Activated CD4-positive, alpha-beta T cell treated with anti-CD3 and anti-CD28 coated beads for 4 hours (primary cell): ENCODE measurements at places on chromosomes 3 and 15.
A peak's percentile ranks its signal among the peaks of the same experiment; 100 is the strongest.

DNA sequence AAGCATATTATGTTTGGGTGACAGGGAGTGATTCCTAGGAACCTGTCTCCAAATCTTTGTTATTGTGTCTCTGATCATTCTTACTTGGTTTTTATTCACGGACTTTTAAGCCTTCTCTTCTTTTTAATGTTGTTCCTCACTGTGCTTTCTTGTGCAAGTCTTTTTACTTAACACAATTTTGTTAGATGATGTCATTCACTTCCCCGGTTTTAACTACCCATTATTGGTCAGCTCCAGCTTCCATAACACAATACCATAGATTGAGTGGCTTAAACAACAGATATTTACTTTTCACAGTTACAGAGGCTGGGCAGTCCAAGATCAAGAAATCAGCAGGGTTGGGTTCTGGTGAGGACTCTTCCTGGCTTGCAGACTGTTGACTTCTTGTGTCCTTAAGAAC lies 436.3 kb upstream of the CBLB start:
- DNase-seq, result no peak

DNA sequence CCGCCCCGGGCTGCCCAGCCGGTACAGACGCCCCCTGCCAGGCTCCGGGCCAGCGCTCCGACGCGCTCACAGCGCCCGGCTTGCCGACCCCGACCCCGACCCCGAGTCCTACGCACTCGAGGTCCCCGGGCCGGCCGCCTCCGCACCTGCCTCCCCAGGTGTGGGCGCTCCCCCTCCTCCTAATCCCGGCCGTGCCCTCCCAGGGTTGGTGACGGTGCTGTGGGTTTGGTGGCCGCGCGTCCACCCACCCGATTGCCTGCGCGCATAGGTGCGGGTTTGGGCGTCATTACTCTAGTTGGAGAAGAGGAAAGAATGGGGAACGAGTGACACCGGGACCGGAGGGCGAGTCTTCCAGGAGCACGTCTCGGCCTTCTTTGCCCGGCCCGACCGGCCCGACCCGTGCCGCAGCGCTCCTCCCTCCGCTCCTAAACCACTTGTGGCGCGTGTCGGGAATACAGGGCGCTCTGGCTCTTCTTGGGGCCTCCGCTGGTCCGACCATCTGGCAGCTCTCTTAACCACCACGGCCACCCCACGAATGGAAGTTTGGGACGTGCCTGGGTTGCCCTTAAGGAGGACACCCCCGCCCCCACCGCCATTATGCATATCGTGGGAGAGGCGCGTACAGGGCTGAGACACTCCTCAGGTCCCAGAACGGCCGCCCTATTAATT lies 810 bp upstream of the THRB start:
- no peak for DNase-seq

DNA sequence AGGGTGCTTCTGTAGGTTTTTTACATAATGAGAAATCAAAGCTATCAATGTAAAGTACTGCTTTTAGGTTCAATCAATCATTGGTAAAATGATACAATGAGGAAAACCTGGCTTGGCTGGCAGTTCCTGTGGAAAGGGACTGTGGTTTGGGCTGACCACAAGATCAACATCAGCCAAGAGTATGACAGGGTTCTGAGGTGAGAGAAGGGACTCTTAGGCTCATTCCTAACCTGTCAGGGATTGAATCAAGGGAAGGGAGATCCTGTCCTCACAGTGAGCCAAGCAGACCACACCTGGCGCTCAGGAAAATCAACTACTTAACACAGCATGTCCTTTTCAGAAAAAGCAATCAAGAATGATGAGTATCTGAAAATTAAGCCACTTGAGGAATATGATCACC lies 111.1 kb downstream of the MAGI1 start:
- DNase-seq, result no peak

DNA sequence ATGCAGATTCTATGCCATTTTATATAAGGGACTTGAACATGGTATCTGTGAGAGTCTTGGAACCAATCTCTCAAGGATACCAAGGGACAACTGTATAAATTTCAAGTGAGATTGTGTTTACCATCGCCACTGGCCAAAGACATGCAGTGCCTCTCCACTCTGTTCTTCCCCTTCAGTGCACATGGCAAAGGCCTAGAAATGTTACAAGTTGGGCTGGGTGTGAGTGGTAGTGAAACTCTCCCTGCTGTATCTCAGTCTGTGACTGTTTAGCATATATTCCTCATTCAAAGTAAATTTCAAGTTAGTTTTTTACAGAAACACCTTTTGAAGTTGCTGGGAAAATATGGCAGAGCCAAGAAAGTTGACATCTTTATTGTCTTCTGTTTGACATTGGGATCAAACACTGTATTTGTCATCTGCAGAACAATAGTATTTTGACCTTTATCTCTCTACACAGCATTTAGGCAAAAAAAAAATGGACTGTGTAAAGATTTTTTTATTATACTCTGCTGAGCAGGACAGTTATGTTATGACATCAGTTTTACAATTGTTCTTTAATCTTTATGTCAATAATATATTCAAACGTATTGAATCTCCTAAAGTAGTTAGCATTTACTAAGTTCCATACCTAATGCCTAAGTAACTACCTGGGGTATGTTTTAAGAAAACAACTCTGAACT lies 101.4 kb downstream of the CCNL1 start:
- no peak for DNase-seq

GRCh38 chr15:78102741-78103140 lies 10.4 kb downstream of the SH2D7 start:
- DNase-seq, result no peak

GRCh38 chr3:112807685-112808084 lies 39.0 kb downstream of the CD200R1L start:
- DNase-seq, result no peak

DNA sequence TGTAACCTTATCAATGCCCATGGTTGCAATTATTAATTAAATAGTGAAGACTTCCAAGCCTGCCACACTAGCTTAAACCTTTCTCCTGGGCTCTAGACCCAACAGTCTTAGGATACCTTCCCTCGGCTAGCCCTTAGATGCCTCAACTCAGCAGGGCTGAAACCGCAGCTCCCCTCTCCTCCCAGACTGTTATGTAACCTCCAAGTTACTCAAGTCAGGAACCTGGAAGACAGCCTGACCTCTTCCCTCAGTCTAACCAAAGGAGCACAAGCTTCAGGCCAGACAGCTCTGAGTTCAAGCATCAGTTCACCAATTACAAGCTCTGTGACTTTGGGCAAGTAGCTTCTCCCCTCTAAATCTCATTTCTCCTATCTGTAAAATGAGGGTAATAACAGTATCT lies 70.5 kb upstream of the HACD2 start:
- DNase-seq, result no peak

- no peak for DNase-seq
Observed at GRCh38 chr15:32778391-32779176, 60.8 kb downstream of the GREM1 start.

GRCh38 chr3:52346623-52347530 lies 30.8 kb downstream of the DNAH1 start:
- no peak for DNase-seq

GRCh38 chr15:52262364-52262763 lies 33.2 kb downstream of the MYO5C start:
- DNase-seq, result no peak

DNA sequence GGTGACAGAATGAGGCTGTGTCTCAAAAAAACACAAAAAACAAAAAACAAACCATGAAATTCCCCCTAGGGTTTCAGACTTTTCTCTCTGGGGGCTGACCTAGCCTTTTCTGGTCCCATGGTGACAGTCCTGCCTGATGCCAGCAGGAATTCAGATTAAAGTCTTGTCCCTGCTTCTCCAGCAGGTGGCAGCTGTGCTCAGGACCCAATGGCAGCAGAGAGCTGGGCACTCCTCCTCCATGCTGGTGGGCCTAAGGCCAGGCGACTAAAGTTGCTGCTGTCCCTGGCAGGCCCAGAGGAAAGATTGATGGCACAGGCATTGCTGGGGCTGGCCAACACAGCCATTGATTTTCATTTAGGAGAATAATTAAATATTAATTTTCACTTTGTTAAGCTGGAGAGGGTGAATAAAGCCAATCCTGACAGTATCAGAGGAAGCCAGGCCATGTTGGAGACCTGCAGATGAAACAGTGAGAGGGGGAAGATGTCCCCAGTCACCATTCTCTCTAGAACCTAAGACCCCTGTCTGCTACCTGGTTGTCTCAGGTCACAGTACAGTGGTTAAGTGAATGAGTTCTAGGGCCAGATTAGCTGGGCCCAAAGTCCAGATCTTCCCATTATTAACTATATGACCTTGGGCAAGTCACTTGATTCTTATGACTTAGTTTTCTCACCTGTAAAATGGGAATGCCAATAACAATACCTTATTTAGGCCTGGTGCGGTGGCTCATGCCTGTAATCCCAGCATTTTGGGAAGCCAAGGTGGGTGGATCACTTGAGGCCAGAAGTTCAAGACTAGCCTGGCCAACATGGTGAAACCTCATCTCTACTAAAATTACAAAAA lies 7.1 kb downstream of the CELF6 start:
- DNase-seq, result peak; percentile 52

GRCh38 chr3:139238281-139239030 lies 105.4 kb upstream of the MRPS22 start:
- DNase-seq, result no peak

- DNase-seq, result no peak
Observed at GRCh38 chr3:5140839-5141238, 18.7 kb downstream of the ARL8B start.

DNA sequence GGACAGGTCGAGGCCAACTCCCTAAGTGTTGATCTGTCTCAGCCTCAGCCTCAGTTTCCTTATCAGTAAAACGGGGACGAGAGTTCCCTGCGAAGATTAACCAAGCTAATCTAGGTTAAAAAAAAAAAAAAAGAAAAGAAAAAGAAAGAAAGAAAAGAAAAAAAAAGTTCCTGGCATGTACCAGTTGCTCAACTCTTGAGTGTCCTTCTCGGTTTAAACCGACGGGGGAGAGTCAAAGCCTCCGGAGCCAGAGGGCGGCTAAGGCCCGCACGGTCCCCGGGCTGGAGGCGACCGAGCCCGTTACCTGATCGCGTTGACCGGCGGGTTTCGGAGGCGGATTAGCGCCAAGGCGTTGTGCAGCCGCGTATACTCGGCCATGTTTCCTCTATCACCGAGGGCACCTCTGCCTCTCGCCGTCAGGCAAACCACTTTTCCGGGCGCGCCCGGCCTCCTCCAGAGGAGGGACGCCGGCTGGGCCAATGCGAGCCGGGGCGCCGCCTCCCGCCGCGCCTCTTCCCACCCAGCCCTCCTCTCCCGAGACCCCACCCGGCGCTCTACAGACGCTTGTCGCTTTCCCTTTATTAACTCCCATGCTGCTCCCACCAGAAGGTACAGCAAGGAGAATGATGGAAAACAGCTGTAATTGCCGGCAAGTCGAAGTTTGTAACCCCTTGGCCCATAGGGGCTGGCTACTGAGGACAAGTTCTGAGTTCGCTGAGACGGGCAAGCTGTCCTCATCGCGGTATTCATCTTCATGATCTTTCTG lies at the start of gene EHHADH:
TSS of gene EHHADH (minus strand) at position 405 of the 766 bp plus-strand sequence. CDS start at position 378, 27 bp downstream.
- peak; percentile 28 for DNase-seq

DNA sequence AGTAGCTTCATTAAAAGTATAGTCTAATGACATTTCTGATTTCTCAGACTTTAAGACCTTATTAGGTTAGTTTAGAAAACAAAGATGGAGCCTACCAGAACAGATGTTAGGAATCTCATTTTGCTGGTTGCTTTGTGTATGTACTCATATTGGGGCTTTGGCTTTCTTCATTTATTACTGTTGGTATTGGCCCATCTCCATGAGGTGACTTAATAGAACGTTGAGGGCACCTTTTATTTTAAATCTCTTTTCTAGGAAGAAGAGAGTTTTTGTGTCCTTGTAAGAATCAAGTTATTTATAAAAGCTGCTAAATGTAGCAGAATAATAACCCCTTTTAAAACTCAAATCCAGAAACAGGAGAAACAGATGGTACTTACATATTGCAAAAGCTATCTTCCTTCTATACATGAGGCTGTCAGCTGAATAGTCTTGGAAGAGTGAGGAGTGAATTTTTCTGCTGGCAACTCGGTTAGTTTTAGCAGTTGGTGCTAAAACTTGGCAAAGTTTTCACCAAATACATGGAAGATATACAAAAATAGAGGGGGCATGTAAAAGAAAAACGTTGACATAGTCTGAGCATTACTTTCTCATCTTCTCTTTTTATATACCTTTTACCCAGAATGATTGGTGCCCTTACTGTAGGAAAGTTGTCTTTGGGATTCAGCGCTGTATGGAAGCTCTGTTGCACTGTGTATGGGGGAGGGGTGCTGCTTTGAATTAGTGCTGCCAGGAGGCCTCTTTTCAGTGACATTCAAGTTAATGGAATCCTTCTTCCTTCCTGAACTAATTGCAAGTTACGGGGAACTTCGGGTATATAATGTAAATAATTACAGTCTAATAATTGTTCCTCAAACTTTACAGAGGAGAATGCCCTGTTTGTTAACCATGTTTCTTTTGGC lies 35.8 kb downstream of the CTNNB1 start:
- no peak for DNase-seq

DNA sequence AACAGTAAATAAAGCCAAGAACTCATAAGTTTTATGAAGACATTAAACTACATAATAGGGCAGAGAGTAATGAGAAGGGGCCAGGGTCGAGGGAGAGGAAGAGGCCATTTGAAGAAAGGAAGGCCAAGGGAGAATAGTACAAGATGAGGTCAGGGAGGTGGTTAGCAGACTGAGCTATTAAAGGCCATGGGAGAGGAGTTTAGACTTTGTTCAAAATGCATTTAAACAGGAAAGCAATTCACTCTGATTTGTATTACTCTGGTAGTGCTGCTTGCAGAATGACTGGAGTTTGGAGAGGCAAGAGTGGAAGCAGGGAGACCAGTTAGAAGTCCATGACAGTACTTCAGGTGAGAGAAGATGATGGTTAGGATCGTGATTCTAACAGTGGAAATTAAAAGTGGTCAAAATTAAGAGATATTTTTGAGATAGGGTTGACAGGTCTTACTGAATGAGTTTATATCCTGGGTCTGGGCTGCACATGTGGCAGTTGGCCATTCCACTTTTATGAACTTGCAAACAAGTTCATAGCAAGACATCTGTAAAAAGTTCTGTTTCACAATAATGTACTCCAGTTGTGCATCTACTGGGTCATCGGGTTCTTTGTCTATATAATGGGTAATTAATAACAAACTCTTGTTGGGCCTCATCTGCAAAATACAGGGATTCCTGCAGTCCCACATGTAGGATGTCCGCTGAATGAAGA lies 16.3 kb downstream of the PPP2R3A start:
- no peak for DNase-seq

GRCh38 chr15:69319384-69320375 lies 21.0 kb downstream of the PAQR5 start:
- DNase-seq, result no peak

GRCh38 chr3:159260049-159260662 lies 458.3 kb downstream of the MFSD1 start:
- DNase-seq, result peak; percentile 14

GRCh38 chr3:9638155-9638554 lies 11.2 kb upstream of the MTMR14 start:
- DNase-seq, result no peak

DNA sequence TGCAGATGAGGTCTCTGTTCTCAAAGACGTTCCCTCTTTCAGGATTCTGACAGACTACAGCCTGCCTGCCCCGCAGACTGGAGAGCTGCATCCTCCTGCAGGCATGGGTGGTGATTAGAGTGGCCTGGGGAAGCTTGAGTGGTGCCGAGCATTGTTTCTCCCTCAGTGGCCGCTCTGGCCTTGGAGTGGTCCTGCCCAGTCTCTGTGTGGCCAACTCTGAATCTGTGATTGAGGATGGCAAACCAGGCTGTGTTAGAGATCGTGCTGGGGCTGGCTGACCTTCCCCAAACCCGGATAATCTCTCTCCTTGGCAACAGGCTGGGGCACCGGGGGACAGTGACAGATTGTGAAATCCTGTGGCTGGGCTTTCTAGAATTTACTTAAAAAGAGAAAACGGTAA lies 11.0 kb upstream of the ADCY5 start:
- DNase-seq, result no peak
